ENCODE measurements at places on chromosomes 7 and 10.

DNA sequence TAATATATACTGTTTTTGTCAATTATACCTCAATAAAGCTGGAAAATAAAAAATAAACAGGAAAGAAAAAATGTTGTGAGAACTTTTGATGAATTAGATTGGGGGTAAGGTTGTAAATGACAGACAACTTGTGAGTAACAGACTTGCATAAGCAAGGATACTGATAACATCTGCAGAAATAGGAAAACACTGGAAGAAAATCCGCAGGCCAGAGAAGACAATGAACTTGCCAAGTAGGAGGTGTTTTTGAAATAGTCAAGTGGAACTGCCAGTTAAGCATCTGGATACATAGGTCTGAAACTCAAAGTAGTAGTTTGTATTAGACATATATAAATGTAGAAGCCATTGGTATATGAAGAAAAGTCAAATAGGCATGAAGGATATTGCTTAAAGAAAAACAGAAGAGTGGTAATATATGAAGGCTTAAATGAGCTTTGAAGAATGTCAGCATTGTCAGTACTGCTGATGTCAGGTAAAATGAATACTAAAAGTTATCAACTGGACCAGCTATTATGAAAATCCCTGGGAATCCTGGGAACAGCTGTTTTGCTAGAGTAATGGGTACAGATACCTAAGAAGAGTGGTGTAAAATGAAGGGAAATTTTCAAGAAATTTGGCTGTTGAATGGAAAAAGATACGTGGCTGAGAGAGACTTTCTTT, 58.7 kb downstream of the DNAJC1 start:
- no peak for DNase-seq

- DNase-seq, result no peak
Measured at GRCh38 chr10:30765616-30766015, 136.1 kb upstream of the LYZL2 start.

DNA sequence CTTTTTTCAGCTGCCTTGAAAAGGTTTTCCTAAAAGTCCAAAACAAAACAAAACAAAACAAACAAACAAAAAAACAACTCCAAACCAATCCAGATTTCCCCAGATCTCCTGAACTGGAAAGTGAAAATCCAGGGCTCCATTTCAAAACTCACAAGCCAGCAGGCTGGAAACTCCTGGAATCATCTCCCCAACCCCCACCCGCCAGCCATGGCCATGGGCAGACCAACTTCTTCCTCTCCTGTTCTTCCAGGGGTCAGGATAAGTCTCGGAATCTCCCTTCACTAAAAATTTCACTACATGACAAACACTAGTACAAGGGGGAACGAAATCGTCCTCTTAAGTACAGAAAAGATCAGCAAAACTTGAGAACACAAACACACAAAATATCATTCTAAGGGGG, 40.4 kb downstream of the GNA12 start:
- no peak for DNase-seq

DNA sequence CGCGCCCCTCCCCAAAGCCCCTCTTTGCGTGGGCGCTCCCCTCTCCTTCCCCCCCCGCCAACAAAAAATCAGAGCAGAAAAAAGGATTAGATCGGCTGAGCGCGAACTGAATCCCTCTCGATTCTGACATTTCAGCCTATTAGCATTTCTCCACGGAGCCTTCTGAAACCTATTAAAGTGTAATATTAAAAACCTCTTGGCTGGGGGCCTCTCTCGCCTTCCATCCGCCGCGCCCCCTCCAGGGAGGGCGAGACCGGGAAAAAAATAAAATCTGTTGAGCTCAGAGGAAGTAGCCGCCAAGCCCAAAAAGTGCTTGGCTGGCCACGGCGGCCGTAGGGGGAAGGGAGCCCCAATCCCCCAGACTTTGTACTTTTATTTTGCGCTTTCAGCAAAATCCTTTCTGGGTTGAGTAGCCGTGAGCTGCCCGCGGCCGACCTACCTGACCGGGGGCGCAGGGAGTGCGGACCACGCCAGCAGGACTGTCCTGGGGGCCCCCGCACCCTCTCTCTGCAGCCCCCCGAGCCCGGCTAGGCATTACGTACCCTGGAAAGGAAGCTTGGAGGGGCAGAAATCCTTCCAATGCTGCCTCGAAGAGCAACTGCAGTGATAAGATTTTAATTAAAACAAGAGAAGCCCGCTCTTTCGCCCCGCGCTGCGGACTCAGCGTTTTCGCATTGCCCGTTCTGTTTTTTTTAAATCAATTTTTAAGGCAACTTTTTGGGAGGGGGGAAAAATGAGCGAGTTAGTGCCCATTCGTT, 1.3 kb upstream of the TNRC18 start:
- no peak for DNase-seq
